ENCODE measurements at places on chromosomes 16 and 17.

GRCh38 chr16:83674931-83675535 lies 132.7 kb upstream of the HSBP1 start:
- DNase-seq, result no peak

- DNase-seq, result peak; percentile 28
Measured at GRCh38 chr16:22318690-22319358, 21.6 kb downstream of the POLR3E start.

GRCh38 chr17:76536511-76537287 lies 810 bp downstream of the CYGB start:
- DNase-seq, result no peak

DNA sequence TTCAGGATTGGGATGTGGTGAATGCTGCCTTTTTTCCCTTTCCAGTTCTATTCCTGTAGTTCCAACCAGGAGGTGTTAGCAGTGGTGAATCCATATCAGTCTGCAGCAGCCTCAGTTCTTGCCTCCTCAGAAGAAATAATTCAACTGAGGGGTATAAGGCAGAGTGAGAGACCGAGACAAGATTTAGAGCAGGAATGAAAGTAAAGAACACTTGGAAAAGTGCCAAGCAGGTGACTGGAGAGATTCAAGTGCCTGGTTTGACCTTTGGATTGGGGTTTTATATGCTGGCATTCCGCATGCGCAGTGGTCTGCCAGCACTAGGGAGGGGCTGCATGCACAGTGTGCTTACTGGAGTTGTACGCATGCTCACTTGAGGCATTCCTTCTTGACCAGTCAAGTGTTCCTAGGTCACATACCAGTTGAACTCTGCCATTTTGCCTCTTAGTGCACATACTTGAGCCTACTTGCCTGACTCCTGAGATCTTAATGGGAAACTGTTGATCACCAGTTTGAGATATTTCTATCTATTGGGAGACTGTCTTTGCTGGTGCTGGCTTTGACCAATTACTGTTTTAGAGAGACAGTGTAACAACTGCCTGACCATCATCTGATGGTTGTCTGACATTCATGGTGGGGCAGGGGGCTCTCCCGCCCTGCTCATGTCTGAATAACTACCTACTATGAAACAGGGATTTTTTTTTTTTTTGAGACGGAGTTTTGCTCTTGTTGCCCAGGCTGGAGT lies 680 bp upstream of the CCL15 start:
- no peak for DNase-seq

- DNase-seq, result no peak
Measured at GRCh38 chr16:55437625-55438024, 41.4 kb upstream of the MMP2 start.

GRCh38 chr17:80499560-80499959 lies 23.2 kb upstream of the NPTX1 start:
- DNase-seq, result no peak

GRCh38 chr17:2821868-2822267 lies 25.6 kb downstream of the RAP1GAP2 start:
- no peak for DNase-seq

- no peak for DNase-seq
Measured at GRCh38 chr17:82180776-82181528, 31.7 kb downstream of the CCDC57 start.

- no peak for DNase-seq
Measured at GRCh38 chr17:44915862-44916780, 821 bp upstream of the GFAP start.

- DNase-seq, result no peak
Measured at GRCh38 chr16:86619239-86619794, 41.0 kb downstream of the FOXL1 start.

DNA sequence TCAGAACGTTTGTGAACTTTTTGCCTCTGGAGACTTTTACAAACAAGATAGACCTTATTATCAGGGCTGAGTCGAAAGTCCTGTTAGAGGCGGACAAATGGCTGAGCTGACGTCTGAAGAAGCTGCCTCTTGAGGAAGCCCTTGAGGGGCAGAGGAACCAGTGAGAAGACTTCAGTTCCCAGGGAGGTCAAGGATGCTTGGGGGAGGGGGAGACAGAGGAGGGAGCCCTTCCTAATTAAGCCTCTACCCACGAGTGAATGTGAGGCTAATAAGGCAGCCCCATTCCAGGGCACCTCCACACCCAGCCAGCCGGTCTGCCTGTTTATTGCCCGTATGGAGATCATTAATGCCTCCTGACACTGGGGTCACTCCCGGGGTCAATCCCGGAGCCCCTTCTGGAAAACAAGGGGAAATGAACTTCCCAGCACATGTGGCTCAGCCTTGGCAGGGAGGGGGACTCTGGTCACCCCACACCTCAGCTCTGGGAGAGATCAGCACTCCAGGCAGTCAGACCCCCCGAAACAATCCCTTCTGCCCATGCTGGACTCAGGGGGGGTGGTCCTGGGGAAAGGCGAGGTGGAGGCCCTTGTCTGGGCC lies 9.2 kb upstream of the TBX4 start:
- peak; percentile 48 for DNase-seq

GRCh38 chr17:81422776-81423697 lies 27.8 kb downstream of the BAHCC1 start:
- no peak for DNase-seq

DNA sequence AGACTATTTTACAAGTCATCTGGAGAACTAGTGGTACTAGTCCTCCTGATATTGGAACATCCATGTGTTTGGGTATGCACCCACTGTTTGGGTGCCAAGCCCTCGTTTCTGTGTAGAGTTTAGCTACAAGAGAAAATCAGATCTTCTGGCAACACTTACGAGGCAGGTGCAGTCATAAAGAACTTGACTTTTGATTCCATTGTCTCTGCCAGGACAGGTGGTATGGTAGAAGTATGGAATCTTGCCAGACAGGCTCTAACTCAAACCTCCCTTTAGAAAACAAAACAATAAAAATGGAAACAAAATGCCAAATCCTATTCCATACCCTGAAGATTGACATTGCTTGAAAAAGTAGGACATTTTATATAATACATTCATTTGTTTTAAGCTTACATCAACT lies 16.0 kb downstream of the RNF43 start:
- no peak for DNase-seq

DNA sequence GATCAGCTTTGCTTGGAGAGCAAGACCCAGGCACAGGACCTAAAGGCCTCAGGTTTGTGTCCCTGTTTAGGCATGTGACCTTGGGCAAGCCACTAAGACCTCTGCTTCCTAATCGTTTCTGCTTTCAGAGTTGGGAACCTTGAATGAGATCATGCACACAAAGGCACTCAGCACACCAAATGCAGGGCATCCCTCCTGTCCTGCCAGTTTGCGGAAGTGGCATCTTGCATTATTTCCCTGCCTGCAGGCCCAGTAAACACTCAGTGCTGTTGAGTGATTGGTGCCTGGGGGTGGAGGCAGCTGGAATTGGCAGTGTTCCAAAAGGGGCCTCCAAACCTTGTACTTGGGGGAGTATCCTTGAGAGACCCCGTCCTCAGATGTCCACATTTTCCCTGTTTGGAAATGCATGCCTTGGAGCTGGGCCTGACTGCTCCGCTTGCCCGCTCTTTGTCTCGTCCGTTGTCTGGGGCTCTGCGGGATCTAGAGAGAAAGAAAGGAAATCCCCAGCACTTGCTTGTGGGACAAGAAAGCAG lies 28.7 kb downstream of the MRM1 start:
- no peak for DNase-seq

- DNase-seq, result no peak
Measured at GRCh38 chr16:52757746-52758472, 211.0 kb upstream of the TOX3 start.

DNA sequence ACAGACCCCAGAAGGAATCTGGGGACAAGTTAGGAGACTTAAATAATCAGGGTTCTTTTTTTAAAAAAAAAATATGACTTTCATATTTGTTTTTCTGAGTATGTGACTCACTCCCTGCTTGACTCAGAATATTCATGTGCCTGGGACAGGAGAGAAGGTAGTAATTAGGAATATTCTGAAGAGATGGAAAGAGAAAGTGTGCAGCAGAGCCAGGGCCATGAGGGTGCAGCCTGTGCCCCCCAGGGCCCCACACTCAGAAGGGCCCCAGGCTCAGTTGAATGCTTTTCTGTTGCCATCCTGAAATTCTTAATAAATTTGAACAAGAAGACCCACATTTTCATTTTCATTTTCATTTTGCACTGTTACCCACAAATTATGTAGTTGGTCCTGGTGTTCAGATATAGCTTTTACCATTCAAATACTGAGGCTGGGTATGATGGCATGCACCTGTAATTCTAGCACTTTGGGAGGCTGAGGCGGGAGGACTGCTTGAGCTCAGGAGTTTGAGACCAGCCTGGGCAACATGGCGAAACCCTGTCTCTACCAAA lies 11.5 kb upstream of the LONP2 start:
- DNase-seq, result no peak

DNA sequence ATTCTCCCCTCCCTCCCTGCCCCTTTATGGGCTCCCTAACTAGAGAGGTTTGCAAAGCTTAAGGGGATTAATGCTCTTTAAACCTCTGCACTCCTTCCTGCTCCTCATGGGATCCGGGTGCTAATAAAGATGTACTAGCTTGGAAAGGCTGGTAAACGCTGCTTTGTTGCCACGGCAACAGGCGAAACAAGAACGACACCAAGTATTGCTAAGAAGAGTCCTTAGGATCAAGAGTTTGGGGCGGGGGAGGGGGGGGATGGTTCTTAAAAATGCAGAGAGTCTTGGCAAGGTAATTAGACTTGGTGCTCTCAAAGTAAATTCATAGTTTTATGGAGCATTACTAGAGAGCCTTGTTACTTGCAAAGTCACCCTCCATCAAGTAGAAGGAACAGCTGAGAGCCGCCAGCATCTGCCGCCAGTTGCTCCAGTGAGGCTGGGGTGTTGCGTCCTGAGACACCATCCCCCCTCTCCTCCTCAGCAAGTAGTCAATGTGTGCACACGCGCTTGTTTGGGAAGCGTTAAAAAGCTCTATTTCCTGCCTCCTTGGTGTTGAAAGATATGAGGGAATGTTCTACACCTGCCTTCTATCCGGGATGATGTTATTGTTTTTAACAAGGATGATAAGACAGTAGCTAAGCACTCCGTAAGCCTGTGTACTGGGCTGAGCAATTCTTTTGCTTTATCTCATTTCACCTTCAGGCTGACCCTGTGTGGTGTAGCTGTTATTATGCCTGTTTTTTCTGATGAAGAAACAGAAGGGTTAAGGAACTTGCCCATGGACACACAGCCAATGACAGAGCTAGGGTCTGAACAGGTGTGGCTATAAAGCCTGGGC lies 190.9 kb downstream of the CCDC182 start:
- DNase-seq, result no peak

DNA sequence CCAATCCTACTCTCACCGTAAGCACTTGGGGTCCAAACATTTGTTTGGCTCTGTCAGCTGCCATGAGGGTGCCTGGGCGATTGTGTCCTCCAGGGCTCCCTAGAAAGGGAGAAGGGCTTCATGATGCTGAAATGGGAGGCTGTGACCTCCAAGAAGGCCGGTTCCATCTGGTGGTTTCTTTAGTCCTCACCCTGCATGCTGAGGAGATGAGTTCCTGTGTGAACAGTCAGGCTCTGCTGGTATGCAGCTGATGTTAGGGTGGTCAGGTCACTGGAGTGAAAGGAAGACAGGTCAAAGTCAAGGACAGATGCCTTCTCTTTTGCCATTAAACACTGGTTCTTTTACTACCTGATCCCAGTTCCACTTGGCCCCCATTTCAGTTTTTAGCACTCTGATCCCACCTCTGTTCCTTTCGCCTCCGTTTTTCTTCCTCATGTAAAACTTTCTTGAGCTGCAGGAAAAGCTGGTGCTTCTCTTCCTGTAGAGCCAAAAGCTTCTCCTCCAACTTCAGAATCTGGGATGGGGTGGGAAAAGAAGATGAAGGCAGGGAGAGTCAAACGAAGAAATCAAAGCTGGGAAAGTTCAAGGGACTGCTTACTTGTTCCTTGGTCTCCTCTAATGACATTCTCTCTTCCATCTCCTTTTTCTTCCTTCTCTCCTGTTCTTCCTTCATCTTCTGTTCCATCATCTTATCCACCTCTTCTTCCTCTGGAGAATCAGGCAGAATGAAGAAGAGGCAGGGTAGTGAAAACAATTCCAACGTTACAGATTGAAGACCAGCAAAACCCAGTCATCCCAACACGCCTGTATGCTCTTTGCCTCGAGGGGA lies 1.1 kb downstream of the GPS2 start:
- DNase-seq, result no peak

- no peak for DNase-seq
Measured at GRCh38 chr16:13471036-13471435, 448.9 kb upstream of the ERCC4 start.

DNA sequence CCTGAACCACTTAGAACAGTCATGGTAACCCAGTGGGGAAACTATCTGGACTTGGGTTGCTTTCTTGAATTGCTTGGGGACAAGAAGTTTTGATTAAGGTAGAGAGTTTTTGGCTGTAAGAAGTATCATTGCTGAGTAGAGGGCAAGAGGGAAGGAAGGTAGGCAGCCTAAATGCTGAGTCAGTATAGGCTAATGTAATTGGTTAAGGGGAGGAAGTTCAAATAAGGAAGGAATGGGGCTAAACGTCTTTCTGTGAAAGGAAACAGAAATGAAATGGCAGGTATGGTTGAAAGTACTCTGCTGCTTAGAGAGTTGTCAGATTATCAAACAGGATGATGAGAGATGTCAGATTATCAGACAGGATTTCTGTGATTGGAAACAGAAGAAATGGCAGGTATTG lies 20.3 kb downstream of the KPNB1 start:
- DNase-seq, result no peak

GRCh38 chr16:27285676-27286196 lies 17.2 kb upstream of the NSMCE1 start:
- no peak for DNase-seq

DNA sequence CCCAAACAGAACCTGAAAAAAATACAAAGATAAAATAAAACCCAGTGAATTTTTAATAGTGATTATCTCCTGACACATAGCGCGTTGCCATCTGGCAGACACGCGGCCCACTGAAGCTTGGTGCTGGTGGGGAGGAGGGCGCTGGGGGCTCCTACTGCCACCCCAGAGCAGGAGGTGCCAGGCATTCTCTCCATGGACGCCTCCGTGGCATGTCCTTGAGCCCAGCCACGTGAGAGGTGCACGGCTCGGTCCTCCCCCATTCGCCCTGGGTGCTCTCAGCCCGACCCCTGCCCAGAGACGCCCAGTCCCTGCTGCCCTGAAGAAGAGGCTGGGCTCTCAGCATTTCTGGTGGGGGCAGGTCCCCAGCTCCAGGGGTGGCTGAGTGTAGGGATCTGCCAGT lies 142.2 kb upstream of the GSE1 start:
- no peak for DNase-seq

DNA sequence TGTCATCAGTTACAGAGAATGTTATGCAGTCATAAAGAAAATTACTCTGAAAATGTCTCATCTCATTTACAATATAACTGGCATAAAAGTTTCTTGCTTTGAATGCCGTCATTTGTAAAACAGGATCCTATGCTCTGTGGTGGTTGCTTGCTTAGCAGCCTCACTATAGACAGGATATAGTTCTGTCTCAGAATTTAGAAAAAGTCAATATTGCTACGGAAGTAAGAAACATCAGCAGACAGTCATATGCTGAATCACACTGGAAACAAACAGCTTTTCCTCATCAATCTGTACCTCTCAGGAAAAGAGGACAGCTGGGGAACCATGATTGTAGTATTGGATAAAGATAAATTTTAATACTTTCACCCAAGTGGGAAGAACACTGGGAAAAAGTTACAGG lies 105.5 kb downstream of the MYO1D start:
- peak; percentile 85 for DNase-seq

GRCh38 chr17:75010683-75011400 lies 1.6 kb upstream of the MRPL58 start:
- no peak for DNase-seq

Measured in foreskin melanocyte (primary cell).